NCI-H1417 treated with DMSO at 0.1 percent for 48 hours (cell line): ENCODE measurements at places on chromosomes 2 and 18.

DNA sequence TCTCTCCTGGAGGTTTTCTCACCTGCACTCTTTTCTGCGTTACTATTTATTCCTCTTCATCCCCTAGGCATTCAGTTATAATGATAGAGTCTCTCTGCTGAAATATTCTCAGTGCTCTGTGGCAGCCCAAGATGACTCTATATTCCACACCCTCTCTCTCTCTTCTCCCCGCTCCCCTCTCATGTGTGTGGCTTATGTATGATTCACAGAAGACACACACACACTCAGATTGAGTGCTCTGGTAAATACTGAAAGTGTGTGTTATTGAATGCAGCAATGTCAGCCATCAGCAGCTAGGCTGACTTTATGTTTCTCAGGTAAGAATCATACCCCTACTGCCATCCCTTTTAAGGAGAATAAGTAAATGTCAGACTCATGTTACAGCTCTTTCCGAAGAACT, 201.2 kb downstream of the SLC4A10 start:
- no peak for DNase-seq

GRCh38 chr2:3654531-3655225, 3.3 kb upstream of the ALLC start:
- DNase-seq = no peak

GRCh38 chr2:79849949-79850348, 337.1 kb downstream of the CTNNA2 start:
- no peak for DNase-seq

DNA sequence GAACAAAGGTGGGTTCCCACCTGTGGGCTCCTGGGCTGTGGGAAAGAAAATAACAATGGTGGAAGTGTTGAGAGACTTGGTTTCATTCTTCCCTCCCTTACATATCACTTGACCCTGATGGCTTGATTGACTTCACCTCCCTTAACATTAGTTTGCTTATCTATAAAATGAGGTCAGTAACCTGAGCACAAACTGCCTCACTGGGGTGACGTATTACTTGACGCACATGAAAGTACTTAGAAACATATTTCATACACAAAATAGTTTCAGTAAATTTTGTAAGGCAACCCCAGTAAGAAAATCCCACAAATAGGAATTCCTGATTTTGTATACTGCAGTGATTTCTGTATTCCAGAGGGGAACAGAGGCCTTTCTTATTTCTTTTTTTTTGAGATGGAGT, 29.4 kb upstream of the LPIN2 start:
- DNase-seq = no peak

DNA sequence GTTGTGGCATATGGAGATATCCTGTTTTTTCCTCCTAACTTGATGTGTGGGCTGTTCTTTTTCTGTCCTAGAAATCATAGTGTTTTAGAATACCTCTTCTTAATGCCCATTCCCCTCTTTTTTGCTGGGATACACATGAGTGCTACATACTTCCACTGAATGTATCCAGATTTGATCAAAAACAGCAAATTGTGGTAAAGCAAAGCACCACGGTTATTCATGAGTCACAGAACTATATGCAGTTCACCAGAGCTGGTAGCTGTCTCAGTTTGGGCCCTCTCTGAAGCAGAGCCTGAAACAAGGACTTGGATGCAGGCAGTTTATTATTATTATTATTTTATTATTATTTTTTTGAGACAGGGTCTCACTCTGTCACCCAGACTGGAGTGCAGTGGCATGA, 69.9 kb upstream of the CTLA4 start:
- DNase-seq = no peak

- no peak for DNase-seq
Observed at GRCh38 chr2:119349289-119349688, 17.3 kb downstream of the C2orf76 start.

- no peak for DNase-seq
Observed at GRCh38 chr2:1581965-1582625, 162.2 kb downstream of the PXDN start.

GRCh38 chr2:121080013-121080772, 204.8 kb downstream of the TFCP2L1 start:
- DNase-seq = no peak

- no peak for DNase-seq
Observed at GRCh38 chr2:151029406-151030157, 232.1 kb downstream of the RBM43 start.

GRCh38 chr2:211934811-211935210, 603.8 kb downstream of the ERBB4 start:
- DNase-seq = no peak

GRCh38 chr2:99861376-99861760, 281.0 kb downstream of the AFF3 start:
- DNase-seq = no peak

DNA sequence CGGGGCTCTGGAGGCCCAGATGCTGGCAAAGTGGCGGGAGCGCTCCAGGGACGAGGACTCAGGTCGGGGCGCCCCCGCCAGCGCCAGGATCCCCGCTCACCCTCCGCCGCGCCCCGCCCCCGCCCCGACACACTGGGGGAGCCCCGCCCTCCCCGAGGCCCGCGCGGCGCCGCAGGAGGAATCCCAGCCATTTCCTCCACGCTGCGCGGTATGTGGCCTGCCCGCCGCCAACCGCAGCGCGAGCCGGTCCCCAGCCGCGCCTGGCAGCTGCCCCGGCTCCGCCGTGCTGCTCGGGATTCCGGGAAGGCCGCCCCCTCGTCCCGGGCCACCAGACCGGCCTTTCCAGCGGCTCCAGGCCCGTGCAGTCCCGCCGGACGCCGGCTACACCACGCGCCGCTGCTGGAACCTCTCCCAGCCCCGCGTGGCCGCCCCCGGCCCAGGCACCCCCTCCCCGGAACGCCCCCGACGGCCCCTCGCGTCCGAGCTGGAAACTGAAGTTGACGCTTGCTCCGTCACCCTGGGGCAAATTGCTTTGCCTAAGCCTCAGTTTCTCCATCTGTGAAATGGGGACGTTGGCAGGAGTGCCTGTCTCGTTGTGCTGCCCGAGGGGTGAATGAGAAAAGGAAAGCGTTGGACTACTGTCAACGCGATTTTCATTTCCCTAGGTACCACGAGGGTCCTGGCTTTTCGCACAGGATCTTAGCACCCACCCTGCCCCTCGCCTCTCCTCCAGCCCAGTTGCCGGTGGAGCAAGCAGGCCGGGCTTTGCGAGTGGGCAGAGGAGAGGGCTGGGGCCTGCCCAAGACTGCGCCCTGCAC, 53.6 kb downstream of the PKDCC start:
- DNase-seq = no peak

- DNase-seq = no peak
Observed at GRCh38 chr2:190533968-190534309, 583 bp downstream of the NEMP2 start.

- DNase-seq = no peak
Observed at GRCh38 chr2:179860255-179861026, 971 bp downstream of the ZNF385B start.

DNA sequence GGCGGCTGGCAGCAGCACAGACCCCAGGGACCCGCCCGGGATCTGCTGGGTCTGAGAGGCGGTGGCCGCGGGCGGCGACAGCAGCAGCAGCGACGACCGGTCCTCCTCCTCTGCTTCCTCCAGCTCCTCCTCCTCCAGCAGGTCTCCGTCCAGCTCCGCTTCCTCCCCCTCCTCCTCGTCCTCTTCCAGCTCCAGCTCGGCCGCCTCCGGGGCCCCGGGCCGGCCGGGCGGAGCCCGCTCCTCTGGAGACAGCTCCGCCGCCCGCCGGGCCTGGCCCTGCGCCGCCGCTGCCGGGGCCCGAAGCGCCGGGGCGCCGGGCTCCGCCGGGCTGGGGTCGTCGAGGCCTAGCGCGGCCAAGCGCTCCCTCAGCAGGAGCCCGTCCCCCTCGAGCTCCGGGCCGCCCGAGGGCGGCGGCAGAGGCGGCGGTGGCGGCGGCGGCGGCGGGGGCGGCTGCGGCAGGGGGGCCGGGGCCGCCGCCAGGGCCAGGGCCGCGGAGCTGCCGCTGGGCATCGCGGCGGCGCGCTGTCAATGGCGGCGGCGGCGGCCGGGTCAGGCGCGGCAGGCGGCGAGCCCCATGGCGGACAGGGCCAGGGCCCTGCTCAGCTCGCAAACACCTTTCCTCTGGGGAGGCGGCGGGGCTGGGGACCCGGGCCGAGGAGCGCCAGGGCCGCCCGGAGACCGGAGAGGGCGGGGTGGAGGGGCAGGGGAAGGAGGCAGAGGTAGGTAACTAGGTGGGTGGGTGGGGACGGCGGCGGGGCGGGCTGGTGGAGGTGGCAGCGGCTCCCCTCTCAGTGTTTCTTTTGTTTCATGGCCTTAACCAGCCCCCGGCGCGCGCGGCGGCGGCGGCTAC, 445 bp downstream of the MEX3C start:
- DNase-seq = no peak

DNA sequence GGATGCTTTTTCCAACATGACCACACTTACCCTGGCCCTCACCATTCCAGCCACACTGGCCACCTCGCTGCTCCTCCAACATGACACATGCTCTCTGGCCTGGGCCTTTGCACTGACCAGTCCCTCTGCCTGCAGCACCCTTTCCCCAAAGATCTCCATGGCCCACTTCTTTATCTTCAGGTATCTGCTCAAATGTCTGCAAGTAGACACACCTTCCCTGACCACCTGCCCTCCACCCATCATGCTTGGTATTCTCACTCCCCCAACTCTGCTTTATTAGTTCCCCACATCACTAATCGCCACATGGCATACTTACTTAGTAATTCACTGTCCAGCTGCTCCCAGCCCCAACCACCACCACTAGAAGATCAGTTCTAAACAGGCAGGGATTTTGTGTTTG, 214.2 kb downstream of the BCL11A start:
- no peak for DNase-seq

DNA sequence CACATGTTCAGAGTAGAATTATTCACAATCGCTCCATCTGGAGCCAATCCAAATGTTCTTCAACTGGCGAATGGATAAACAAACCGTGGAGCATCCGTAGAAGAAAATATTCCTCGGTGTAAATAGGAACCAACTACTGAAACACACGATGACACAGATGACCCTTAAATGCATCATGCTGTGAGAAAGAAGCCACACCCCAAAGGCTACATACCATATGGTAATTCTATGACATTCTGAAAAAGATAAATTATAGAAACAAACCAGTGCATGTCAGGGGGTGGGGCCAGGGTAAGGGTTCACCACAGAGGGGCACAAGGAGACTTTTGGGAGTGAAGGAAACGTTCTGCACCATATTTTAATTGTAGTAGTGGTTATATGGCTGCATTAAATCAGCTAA, 312.2 kb upstream of the SMIM21 start:
- no peak for DNase-seq

GRCh38 chr18:13620818-13621445, 105.4 kb downstream of the FAM210A start:
- DNase-seq = no peak

DNA sequence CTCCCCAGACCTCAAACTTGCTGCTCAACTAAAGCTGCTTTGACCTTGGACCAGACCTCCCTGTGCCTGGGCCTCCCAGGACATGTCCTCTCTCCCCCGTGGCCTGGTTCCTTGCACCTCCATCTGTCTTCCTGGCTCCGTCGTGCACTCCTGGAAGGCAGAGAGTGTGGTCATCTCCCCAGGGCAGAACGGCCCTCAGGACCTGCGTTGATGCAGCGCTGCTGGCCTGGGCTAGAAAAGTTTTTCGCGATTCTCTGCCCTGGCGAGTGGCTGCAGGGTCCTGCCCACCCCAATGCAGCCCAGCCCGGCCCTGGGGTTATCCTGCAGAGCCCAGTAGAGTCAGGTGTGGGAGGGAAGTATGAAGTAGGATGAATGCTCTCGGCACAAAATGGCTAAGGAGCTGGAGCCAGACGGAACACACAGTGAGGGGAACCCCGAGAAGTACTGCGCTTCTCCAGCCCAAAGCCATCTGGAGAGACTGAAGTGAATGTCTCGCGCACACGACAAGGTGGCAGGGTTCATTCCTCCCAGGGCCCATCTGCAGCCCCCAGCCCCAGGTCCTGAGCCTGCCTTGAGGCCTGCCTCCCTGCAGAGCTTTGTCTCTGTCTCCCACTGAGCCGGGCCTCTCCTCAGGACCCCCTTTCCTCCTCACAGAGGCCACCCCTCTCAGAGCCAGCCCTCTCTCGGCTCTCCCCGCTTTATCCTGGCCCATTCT, 41.7 kb downstream of the ATOH8 start:
- no peak for DNase-seq

DNA sequence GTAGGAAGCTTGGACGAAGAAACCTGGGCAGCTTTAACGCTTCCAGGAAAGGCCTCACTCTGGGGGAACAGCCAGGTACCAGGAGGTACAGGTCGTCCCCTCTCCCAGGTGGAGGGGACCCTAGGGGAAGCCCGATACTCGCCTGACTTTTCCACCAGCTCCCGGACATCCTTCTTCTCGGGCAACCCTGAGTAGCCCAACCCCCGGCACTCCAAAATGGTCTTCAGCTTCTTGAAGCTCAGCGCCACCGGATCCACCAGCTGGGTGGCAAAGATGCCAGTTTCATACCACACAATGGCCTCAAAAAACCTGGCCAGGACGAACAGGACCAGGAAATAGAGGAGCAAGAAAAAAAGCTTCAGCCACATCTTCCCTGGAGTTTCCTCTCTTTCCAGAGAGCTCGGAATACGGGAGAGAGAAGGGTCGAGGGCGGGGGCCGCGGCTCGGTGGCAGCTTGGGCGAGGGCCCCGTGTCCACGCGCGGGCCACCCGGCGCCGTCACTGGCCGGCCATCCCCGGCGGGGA, 1.1 kb downstream of the RNF103 start:
- DNase-seq = no peak

DNA sequence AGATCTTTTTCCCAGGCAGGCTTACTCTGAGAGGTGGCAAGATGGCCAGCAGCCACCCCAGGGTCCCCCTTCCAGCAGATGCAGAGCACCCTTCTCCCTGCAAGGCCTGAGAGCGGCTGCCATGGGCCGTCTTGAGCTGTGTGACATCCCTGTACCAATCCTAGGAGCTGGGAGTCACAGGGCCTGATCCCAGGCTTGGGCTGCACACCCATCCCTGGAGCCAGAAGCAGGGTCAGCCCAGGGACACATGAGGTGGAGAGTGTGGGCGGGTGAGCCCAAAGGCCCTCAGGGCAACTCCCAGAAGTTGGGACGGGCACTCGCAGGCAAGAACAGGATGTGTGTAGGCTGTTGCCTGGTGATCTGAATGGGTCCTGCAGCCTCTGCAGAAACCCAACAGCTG, 40.5 kb downstream of the CROCC2 start:
- DNase-seq = no peak

- no peak for DNase-seq
Observed at GRCh38 chr2:64711252-64711800, 57.6 kb upstream of the SERTAD2 start.
